ENCODE measurements at places on chromosomes 6 and 20.

GRCh38 chr6:103011605-103012004 is 1618.1 kb downstream of the GRIK2 start:
- no peak for DNase-seq

GRCh38 chr6:116859264-116859663 is 17.8 kb upstream of the RFX6 start:
- DNase-seq = no peak

DNA sequence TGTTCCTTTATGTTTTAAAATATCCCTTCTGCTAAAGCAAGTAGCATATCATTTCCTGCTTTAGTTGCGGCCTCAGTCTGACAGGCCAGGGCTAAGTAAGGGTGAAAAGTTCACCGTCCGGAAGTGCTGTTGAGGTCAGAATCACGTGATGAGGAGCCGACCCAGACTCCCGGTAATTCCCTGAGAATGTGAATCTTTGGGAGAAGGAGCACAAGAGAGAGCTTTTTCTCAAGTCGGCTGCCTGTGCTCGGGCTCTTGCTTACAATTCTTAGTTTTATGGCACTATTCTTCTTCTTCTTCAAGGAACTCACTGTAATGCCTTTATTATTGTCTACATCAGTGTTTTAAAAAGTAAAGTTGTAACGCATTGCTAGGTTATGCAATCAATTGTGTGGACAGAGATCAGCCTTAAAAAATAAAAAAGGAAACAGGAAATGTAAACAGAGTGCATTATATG is 309.3 kb downstream of the PRL start:
- peak; percentile 11 for DNase-seq

DNA sequence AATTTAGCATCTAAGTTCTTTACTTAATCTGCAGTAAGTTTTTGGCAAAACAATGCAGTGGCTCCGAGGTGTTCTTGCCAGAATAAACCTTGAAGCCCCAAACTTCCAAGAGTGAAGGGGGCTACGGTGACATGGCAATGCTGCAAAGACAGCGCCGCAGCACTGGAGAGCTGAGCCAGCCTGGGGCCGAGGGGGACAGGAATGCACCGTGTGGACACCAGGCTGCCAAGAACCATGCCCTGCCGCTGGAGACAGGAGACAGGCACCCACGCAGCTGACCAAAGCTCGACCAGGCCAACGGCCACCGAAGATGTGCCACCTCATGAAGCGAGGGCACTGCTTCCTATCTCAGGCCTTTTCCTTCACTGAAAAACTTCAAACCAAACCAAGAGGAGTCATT is 133.4 kb downstream of the PRND start:
- no peak for DNase-seq

DNA sequence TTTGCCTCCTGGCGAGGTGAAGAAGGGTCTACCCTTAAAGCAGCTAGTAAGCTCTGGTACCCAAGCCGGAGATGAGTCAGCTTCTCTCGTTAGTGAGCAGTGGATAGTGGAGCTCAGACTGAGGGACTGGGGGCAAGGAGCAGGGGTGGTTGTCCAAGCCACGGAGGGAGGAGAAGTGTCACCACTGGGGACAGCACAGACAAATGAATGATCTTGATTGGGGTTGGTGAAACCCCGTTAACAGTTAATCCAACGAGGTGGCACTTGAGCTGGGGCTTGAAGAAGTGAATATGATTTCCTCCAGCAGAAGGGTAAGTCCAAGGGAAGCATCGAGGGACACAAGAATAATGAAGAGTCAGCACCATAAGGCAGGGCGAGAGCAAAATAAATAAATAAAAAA is 43.0 kb downstream of the JARID2 start:
- no peak for DNase-seq

DNA sequence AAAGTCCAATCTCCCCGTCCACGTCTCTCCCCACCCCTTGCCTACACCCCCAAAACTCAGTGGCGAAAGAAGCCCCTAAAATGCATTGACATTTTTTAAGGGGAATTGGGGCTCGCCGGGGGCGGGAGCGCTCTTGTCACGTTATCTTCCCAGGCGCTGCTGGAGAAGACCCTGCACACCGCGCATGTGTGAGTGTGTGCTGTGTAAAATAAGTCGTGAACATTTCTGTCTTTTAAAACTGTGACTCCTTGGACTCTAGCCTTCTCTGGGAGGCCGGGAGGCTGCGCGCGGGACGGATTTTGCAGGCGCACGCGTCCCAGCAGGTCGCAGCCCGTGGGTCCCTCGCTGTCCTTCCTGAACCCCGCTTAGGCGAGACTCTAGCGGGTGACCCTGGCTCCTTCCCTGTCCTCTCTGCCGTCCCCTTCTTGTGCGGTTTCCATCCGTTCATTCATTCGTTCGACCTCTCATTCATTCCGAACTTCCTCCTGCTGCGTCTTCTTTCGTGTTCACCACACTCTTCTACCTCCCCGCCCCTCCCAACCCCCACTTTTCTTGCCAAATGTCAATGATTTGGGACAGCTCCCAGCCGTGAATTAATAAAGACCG is 2.2 kb downstream of the NRN1 start:
- no peak for DNase-seq

DNA sequence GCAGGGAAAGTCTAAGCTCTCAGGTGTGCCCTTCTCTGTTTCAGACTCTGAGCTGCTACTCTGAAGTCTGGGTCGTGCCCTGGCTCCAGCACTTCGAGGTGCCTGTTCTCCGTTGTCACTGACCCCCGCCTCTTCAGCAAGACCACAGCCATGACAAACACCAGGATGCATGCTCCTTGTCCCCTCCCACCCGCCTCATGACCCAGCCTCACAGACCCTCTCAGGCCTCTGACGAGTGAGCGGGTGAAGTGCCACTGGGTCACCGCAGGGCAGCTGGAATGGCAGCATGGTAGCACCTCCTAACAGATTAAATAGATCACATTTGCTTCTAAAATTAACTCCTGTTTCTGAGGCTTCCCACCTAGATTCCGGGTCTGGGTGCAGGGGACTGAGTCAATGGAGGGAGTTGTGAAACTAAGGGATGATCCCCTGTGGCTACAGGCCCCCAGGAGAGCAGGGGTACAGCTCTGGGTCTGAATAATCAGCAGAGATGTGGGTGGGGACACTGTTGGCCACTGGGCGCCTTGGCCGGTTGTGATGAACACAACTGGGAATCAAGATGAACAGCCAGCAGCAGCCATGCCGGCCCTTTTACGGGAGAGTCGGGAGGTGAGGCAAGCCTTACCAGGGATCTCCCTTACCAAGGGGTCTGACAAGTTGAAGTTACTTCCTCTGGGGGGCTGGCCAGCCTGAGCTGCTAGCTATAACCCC is 10.7 kb downstream of the CST7 start:
- DNase-seq = no peak

- DNase-seq = no peak
These were observed 190.5 kb upstream of the HEY2 start for GRCh38 chr6:125558907-125559306.

DNA sequence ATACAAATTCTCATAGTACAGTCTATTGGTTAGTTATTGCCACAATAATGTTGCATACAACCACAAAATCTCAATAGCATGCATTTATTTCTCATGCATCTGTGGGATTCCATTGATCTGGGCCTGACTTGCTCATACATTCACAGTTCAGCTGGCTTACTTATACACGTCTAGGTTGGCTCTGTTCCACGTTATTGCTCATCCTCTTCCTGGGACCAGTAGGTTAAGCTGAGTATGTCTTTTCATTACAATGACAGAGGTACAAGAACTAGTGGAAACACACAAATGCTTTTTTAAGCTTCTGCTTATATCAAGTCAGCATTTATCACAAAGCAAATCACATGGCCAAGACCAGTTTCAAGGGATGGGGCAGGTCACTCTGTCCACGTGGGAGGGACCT is 485.3 kb upstream of the BTBD3 start:
- no peak for DNase-seq

DNA sequence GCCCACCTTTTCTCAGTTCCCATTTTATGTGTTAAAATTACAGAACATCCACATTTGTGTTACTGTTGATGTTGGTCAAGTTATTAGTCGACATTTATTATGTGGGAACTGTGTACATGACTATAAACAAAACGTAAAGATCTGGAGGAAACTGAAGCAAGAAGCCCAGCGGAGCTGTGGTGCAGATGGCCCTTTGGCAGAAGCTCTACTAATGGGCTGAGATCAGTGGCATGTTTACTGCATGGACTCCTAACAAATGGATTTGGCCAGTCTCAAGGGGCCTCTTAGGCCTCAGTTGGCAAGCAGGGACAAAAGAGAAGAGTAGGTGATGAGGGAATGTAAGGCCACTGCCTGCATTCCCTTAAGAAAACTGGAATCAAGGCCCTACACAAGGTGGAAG is 282.1 kb upstream of the TCF21 start:
- DNase-seq = no peak

DNA sequence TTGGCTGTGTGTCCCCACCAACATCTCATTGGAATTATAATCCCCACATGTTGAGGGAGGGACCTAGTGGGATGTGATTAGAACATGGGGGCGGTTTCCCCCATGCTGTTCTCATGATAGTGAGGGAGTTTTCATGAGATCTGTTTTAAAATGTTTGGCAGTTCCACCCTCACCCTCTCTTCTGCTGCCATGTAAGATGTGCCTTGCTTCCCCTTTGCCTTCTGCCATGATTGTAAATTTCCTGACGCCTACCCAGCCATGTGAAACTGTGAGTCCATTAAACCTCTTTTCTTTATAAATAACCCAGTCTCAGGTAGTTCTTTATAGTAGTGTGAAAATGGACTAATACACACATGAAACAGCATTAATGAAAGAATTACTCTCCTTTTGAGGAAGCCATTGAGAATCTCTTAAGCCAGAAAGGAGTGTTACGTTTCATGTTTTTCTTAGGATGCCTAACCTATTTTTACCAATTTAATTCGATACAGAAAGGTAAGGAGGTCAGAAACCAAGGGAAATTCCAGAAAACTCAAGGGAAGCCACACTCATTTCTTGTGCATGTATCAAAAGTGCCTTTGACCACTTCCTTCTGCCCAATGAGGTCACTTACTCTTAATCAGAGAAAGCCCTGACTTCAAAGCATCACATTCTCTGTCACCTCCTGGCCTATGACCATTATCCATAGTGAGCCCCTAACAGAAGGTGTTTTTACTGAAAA is 24.7 kb upstream of the HINT3 start:
- no peak for DNase-seq

- no peak for DNase-seq
These were observed 383.7 kb downstream of the CENPW start for GRCh38 chr6:126723541-126724170.

DNA sequence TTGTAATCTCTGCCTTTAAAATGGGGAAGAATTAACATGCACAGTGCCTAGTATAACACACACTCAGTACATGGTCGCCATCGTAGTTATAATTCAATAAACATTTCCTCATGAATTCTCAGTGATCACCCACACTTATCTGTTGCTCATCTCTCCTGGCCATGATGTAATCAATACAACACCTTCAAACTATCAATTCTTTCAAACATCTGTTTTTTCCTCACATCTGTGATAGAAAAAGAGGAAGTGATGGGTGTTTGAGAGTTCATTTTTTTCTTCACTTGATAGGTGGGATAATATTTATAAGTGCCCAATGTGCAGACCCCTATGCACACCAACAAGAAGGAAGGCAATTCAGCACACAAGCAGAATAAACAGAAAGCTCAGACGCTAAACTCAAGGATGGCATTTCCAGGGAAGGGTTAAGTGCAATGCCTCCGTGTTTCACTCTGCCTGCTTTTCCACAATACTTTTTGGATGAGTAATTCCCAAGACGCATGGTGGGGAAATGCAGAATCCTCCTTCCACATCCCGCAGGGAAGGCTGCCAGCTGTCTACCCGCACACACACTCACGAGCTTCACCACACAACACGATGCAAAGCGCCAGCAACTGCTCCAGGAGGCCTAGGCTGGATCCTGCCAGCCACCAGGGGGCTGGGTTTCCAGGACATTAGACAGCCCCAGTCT is 100.3 kb downstream of the GMPR start:
- no peak for DNase-seq

DNA sequence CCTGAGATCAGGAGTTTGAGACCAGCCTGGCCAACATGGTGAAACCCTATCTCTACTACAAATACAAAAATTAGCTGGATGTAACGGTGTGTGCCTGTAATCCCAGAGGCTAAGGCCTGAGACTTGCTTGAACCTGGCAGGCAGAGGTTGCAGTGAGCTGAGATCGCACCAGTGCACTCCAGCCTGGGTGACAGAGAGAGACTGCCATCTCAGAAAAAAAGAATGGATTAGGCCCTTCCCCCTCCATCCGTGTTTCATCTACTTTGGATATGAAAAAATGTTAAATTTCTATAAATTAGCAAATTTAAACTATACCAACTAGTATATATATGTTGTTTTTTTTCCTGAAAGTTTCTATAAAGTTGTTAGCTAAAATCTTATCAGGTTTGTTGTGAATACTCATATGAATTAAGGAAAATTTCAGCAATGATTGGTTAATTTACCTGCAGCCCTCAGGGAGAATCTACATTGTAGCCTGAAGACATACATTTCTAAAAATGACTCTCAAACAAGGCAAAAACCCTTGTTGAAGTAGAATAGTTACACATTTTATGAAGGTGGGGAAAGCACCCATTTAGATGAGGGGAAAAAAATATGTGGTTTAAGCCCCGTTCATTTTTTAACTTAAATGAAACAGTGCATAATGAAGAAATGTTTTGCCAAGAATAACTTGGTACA is 120.9 kb downstream of the TIAM2 start:
- no peak for DNase-seq

DNA sequence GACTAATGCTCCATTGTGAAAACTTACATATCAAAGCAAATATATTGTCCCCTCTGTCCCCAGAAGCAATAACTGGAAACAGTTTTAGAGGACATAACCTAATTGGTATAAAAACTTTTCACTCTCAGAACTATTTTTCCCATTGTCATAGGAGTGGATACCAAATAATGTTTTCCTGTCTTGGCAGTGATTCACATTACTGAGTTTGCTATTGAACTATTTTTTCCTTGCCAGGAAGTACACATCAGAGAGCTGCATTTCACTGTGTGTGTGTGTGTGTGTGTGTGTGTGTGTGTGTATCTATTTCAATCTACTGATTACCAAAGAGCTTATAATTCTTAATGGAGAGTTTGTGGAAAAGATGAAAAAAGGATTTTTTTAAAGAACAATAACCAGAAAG is 45.4 kb downstream of the AKAP12 start:
- no peak for DNase-seq

Data from activated naive CD8-positive, alpha-beta T cell treated with anti-CD3 and anti-CD28 coated beads for 36 hours (primary cell).